RPMI8226 (cell line): ENCODE measurements at places on chromosomes 16 and 17.

GRCh38 chr17:74863420-74864296 lies 4.0 kb upstream of the GRIN2C start:
- no peak for DNase-seq

GRCh38 chr17:48526608-48527546 lies 3.9 kb downstream of the HOXB1 start:
- DNase-seq: no peak

DNA sequence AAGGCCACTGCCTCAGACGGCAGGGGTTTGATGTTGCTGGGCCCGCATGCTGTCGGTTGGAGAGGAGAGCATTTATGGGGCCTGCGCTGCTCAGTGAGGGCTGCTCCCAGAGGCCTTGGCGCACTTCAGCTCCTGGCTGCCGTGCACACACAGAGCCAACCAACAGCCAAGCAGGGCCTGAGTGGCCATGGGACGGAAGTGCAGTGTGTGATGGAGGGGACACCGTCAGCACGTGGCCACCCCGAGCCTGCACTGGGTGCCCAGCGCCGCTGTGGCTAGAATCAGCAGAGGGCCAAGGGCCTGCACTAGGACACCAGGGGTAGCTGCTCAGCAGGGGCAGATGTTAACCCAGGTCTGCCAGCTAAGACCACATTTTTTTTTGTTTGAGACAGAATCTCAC lies 21.8 kb downstream of the KLHL36 start:
- no peak for DNase-seq

DNA sequence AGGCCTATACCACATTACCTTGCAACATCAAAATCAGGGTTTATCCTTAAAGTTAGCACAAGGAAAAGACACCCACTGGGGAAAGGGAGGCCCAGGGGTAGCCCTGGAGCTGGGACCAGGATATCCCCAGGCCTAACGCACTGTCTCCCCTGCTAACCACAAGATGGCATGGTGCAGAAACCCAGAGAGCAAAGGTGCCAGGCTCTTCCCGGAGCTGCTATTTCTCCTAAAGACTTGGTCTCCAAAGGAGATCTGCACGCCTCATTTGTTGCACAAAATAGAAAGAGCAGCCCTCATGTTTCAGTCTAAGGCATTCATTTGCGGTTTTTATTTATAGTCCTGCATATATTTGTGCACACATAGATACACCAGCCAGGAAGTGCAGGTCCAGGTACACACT lies 408.6 kb downstream of the SOX9 start:
- no peak for DNase-seq

DNA sequence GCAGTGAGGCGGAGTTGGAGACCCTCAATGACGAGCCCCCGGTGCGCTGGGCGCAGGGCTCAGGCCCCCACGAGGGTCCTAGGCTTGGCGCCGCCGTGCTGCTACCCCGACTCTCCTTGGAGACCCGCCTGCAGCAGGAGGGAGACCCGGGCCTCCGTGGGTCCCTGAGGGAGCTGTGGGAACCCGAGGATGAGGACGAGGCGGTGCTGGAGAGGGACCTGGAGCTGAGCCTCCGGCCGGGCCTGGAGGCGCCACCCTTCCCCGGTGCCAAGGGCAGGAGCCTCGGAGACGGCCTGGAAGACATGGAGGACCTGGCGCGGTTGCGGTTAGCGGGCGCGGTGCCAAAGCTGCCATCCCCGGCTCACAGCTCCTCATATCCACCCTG lies 2.3 kb downstream of the MYO15B start:
- no peak for DNase-seq

DNA sequence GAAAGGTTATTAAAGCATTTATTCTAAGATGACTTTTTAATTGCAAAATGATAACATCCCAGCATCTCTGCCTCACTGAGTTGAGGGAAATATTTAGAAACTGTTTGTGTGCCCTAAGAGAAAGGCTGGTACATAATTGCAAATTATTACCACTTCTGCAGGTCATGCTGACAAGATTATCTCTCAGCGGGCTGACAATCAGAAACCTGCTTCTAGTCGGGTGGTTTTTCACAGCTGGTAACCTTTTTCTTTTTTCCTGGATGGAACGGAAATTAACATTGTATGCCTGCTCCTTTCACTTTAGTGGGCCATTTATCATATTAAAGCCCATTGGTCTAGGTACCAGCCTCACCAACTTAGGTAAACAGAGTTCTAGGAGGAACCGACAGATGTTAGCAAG lies 17.0 kb upstream of the NUDT7 start:
- DNase-seq: no peak

DNA sequence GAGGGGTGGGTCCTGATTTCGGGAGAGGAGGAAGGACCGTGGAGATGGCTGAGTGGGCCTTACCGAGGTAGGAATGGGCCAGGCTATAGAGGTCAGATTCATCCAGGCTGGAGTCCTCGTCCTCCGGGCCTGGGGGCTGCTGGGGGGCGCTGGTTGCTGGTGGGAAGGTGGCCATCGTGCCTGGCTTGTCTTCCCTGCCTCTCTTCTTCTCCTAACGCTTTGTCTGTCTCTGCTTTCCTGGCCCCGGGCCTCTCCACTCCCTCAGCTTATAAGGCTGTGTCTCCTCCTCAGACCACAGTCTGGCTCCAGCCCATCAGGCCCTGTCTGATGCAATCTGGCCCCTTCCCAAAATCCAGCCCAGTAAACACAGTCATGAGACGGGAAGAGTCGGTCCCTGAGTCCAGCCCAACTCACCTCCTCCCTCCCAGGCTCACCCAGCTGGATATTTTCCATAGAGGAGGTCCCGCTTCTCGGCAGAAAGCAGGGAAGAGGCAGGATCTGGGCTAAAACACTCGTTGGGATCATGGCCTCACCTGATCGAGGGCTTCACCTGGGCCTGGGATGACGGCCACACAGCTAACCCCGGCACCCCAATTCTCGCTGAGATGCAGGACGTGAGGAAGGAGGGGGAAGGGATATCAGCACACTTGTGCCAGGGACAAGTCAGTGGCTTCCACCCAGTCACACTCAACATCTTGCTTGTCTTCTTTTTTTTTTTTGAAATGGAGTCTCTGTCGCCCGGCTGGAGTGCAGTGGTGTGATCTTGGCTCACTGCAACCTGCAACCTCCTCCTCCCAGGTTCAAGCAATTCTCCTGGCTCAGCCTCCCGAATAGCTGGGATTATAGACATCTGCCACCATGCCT lies at the start of gene NUPR1:
NUPR1 (minus strand) TSS at position 242 of the 864 bp plus-strand sequence; CDS start at position 175, 67 bp downstream.
- no peak for DNase-seq

GRCh38 chr17:74641224-74641957 lies 17.9 kb upstream of the CD300E start:
- DNase-seq: no peak

DNA sequence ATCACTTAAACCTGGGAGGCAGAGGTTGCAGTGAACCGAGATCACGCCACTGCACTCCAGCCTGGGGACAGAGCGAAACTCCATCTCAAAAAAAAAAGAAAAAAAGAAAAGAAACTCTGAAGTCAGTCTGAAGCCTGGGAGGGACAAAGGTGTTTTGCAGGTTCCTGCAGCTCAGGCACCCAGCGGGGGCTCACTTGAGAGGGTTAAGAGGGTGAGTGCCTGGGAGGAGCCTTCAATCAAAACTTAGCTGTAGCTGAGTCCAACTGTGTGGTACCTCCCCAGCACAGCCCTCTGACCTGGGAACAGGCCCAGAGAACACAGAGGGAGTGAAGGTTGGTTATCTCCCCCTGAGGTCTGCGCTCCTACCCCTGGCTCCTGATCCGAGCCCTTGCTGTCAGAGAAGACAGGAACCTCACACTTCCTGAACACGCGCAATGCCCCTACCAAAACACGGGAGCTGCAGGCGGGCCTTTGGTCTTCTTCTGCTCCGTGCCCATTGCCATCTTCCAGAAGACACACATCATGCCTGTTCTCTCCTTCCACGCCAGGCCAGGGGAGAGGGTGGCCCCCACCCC lies 20.4 kb upstream of the ZC3H18 start:
- no peak for DNase-seq

- DNase-seq: no peak
Measured at GRCh38 chr16:28531777-28532744, 6.7 kb downstream of the NUPR1 start.

- no peak for DNase-seq
Measured at GRCh38 chr17:55301521-55302406, 37.0 kb downstream of the HLF start.

DNA sequence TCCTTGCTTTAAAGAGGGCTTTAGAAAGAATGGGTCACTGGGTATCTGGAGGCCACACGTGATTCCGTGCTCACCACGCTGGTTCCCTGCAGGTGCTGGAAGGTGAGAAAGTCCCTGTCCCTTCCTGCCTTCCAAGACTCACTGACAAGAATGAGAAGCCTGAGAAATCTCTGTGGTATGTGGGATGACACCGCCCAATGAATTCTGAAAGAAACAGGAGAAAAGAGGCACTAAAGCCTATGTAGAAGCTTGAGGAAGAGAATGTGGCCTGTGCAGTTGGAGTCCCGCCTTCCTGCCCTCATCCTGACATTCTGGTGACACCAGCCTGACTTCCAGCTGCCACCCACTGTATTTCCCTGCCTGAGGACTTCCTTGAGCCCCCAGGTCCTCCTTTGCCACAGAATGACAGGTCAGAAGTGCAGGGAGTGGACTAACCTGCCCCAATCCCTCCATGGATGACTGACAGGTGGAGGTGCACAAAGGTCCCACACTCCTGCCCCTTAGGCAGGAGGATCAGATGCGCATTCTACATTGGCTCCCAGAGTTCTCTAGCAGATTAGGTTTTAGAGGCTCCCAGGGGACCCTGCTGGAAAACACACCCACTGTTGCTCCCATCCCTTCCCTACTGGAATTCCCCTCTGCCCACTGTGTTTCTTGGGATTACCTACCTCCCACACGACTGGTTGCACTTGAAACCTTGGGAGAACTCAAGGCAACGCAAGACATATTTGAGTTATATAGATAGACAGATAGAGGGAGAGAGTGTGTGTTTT lies 38.6 kb upstream of the TENT4B start:
- no peak for DNase-seq

GRCh38 chr17:38577244-38577643 lies 28.5 kb downstream of the SRCIN1 start:
- DNase-seq: no peak

GRCh38 chr16:69160192-69160591 lies 26.8 kb upstream of the SNTB2 start:
- no peak for DNase-seq

GRCh38 chr16:55543472-55543871 lies 23.0 kb upstream of the CAPNS2 start:
- DNase-seq: peak; percentile 5

- peak; percentile 55 for DNase-seq
Measured at GRCh38 chr16:71746442-71747046, 22.0 kb upstream of the PHLPP2 start.

DNA sequence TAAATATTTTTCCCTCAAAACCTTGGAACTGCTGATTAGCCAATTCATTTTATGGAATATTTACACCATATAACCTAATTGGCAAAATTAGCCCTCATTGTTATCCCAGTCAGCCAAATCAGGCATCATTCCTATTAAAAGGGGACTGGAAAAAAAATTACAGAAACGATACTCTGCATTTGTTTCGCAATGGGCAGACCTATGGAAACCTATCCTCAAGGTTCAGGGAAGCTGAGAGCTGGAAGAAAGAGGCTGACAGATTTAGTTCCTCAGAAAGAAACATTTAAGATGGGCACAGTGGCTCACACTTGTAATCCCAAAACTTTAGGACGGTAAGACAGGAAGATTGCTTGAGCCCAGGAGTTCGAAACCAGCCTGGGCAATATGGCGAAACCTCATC lies 85.6 kb upstream of the RPH3AL start:
- no peak for DNase-seq
